ENCODE measurements at places on chromosomes 5 and 9.

DNA sequence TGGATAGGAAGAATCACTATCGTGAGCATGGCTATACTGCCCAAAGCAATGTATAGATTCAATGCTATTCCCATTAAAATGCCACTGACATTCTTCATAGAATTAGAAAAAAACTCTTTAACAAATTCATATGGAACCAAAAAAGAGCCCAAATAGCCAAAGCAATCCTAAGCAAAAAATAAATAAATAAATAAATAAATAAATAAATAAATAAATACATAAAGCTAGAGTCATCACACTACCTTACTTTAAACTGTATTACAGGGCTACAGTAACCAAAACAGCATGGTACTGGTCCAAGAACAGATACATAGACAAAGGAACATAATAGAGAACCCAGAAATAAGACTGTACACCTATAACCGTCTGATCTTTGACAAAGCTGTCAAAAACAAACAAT is 180.4 kb upstream of the CDKN2B start:
- DNase-seq: no peak

DNA sequence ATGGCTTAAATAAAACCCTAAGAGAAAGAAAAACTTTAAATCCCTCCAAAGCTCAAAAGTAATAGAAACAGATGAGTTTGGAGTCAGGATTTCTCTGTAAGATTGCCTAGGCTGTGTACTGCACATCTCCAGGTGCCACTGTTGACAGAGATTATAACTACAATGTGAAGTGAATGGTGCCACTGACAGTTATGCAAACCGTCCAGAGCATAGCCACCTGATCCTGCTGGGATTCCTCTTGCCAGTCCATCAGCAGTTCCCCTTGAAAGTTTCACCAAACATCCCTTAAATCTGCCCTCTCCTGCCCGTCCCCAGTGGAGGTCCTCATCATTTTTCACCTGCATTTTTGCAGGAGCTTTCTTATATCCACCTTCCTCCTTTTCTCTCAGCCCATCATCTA is 42.5 kb downstream of the FXN start:
- DNase-seq: no peak

DNA sequence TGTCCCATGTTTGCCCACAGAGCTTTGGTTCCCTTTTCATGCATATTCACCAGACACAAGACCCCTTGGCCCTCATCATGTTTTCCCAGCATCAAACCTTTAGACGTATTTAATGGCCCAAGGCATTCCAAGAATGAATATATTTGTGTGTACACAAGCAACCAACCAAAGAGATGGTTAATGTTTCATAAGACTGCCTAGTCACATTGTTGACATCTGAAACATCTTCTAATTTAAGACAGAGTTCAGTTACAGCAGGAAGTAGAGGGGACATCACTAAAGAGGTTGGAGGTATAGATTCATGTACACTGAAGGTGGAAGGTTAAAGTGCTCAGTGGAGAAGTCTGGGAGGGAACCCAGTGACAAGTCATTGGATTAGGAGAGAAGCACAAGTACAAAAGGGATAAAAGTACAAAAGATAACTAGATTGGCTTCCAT is 49.1 kb downstream of the SUSD1 start:
- DNase-seq: peak; percentile 45

GRCh38 chr5:95838001-95838520 is 15.5 kb upstream of the GLRX start:
- no peak for DNase-seq

GRCh38 chr9:8614926-8615440 is 815.4 kb upstream of the DMAC1 start:
- no peak for DNase-seq

Measured in left renal cortex interstitium (tissue), 4 donors.